ENCODE measurements at places on chromosomes 4 and X.

- DNase-seq = no peak
These were observed 23.1 kb upstream of the PLK4 start for GRCh38 chr4:127857641-127858040.

DNA sequence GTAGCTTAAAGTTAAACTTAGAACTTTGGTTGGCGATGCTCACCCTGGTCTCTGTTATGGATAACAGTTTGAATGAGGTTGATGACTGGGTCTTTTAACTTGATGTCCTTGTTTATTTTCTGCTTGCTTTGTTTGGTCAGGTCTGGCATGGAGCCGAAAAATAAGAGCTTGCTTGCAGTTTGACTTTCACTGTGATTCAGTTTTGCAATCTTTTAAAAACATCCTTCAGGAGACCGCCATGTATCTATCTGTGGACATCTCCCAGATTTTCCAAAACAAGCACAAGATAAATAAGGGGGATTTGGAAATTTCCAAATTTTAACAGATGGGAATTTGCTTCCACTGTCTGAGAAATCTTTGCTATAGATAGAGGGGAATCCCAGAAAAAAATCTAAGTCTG, 246.7 kb downstream of the PALLD start:
- no peak for DNase-seq

- DNase-seq = no peak
These were observed 93.3 kb downstream of the CCSER1 start for GRCh38 chr4:90220459-90220858.

GRCh38 chr4:151887031-151887815, 126.4 kb upstream of the GATB start:
- no peak for DNase-seq

GRCh38 chr4:13530823-13531624, 13.3 kb downstream of the NKX3-2 start:
- DNase-seq = no peak

- no peak for DNase-seq
These were observed 44.3 kb downstream of the CCNG2 start for GRCh38 chr4:77201343-77201742.

DNA sequence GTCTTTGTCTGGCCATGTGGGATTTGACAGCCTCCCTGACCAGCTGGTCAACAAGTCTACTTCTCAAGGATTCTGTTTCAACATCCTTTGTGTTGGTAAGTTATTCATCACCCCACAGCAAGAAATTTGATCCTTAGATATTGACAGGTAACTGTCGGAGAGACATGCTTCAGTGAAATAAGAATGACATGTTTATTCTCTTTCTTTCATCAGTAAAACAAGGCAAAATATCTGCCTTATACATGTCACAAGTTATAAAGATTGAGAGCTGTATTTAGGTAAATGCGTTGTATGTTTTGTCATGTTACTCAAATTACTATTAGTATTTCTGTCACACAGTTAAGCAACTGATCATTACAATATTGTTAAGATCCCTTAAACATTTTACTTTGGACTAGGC, 46.9 kb downstream of the SEPTIN11 start:
- peak; percentile 10 for DNase-seq

- no peak for DNase-seq
These were observed 24.6 kb upstream of the PDLIM3 start for GRCh38 chr4:185559915-185560281.

DNA sequence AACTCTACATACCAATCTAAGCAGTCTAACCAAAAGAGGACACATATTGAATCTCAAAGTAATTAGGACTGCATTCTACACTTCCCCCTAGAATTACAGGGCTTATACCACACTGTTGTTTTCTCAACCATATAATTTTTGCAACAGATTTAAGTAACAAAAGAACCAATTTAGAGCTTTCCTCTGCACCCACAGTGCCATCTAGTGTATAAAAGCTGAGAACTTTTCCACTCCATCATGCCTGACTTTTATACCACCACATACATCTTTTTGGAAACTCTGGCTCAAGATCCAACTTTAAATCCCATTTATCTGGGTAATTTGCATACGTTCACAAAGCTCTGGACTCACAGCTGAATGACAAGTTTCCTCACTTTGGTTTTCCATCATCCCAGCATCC, 99.5 kb downstream of the EFHC2 start:
- DNase-seq = no peak

DNA sequence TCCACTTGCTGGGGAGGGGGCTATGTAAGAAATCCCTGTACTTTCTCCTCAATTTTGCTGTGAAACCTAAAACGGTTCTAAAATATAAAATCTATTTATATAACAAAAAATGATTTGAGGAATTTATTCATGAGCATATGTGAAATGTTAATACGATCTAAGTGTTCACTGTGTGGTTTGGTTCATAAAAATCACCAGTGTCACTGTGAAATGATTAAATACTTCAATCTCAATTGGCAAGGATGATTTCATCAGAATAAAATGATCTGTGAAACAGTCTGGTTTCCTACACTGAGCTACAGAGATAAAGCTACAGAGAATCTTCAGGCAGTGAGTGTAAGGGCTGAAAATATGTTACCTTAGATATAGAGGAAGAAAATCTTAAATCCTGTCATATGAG, 153.4 kb downstream of the GPM6A start:
- DNase-seq = no peak

GRCh38 chrX:28835991-28836390, 248.7 kb downstream of the IL1RAPL1 start:
- DNase-seq = no peak

GRCh38 chr4:24601121-24601520, 16.8 kb upstream of the DHX15 start:
- no peak for DNase-seq

GRCh38 chr4:124964251-124964650, 251.7 kb upstream of the ANKRD50 start:
- DNase-seq = no peak

GRCh38 chrX:143873343-143873742, 10.5 kb upstream of the UBE2NL start:
- DNase-seq = no peak

- DNase-seq = peak; percentile 1
These were observed 67.6 kb upstream of the DCLK2 start for GRCh38 chr4:150010525-150011126.

Data from NCI-H2107 (cell line).